ENCODE measurements at places on chromosomes 7 and 10.

DNA sequence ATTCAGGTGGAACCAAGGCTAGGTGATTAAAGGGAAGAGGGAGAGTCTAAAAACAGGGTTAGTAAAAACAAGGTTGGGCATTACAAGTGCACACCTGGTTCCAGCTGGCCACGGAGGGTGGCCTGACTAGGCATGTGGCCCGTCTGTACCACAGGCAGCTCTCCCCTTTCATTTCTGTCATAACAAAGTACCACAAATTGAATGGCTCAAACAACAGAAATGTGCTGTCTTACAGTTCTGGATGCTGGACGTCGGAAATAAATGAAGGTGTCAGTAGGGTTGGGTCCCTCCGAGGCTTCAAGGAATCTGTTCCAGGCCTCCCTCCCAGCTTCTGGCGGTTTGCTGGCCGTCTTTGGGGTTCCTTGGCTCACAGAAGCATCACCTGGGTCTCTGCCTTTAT is 13.4 kb upstream of the WDR86 start:
- no peak for DNase-seq

DNA sequence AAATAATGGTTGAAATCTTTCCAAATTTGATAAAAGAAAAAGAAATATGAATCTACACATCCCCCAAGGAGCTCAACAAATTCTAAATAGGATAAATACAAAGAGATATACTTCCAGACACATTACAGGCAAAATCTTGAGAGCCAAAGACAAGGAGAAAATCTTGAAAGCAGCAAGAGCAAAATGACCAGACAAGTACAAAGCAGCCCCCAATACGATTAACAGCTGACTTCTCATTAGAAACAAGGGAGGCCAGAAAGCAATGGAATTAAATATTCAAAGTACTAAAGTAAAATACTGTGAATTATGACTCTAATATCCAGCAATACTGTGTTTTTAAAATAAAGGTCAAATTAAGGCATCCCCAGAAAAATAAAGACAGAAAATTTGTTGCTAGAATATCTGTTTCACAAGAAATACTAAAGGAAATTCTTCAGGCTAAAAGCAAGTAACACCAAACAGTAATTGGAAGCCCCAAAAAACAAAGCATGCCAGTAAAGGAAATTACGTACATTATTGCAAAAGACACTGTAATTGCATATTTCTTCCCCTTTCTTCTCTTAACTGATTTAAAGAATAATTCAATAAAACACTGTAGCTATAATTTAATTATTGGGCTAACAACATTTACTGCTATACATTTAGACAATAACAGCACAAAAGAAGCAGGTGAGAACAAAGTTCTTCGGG is 36.4 kb downstream of the ZNF438 start:
- DNase-seq: no peak

DNA sequence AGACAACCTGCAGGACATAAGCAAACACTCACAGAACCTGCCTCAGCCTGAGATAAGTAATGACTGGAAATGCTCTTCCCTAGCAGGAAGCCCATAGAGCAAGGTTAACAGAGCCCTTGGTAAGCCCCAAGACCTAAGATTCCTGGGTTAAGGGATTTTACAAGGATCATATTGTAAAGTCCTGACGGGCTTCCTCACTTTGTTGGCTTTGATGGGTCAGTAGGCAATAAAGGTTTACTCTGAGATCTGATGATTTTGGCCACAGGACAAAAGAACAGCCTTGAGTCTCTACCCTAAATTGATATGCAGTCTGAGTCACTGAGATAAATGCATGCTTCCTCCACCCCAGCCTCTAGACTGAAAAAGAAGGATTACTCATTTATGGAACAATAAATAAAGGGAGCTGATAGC is 270.8 kb downstream of the HTR7 start:
- DNase-seq: no peak

DNA sequence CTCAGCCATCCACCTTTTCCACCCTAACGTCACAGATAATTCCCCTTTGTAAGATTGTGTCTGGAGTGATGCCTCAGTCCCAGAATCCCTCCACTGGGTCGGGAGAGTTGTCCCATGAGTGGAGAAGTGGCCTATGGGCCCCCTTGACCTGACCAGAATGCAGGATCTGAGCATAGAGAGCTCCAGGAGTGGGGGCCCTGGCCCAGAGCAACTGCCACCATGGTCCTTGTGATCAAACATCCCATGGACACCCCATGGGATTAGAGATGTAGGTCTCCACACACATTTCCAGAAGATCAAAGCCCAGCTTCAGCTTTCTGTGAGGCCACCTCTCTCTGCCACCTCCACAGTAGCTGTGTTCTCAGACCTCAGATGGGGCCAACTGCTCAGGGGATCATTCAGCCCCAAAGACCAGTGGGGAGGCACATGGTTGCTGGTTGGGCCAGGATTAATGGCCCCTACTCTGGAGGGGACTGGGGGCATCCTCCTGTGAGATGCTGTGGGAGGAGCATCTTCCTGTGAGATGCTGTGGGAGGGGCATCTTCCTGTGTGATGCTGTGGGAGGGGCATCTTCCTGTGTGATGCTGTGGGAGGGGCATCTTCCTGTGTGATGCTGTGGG is 28.5 kb upstream of the DPYSL4 start:
- DNase-seq: no peak

DNA sequence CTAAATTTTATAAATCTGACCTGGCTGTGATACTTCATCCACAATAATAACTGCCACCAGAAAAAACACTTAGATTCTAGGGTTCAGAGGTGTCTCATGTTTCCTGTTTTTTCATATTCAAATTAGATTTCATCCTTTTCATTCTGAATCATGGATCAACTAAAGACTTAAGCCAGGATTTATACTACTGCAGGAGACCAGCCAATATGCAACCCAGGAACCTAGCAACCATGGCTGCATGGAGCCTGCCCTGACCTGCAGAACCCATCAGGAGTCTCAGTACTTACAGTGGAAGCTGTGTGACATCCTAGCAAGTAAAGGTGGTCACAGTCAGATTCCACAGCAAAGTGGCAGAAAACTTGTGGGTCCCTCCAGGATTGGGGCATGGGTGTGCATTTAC is 40.5 kb upstream of the RNF148 start:
- DNase-seq: no peak

GRCh38 chr7:162632-163297 is 29.6 kb upstream of the FAM20C start:
- DNase-seq: no peak

DNA sequence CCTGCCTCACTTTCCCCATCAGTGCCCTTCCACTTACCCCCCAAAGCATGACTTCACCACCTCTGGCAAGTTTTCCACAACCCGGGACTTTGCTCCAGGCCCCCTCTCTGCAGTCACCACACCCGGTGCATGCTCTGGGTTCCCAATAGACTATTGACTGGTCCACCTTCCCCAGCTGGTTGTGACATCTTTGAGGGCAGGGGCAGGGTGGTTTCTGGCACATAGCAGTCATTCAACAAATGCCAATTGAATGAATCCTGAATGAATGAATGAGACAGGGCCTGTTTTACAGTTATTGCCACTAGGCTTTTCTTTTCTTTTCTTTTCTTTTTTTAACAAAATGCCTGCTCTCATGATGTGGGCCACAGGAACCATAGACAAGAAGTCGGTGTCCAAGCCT is 28.8 kb upstream of the DOCK1 start:
- DNase-seq: peak; percentile 37

DNA sequence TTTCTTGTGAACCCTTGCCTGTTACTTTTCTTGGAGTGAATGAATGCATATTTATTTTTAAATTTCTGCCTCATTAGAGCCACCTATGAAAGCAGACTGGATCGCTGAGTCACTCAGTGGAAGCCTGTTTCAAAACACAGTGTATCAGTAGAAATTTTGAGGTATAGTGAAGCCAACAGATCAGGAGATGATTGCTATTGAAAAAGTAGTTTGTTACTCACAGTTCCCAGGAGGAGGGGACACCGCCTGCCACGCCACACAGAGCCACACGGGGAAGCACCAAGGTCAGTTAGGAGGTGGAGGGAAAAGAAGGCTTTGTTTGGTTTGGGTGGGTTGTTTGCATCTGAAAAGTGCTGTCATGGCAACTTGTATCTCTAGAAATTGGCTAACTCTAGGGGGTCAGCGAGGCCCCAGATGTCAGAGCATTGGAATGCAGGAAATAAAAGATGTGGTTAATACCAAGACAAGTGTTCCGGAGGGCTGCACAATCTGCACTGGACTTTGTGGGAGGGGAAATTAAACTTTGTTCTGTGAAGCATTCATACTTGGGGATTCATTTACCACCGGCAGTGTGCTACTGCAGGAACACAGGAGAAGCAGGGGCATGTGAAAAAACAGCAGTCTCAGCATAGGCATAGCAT is 106.4 kb upstream of the SDK1 start:
- no peak for DNase-seq

DNA sequence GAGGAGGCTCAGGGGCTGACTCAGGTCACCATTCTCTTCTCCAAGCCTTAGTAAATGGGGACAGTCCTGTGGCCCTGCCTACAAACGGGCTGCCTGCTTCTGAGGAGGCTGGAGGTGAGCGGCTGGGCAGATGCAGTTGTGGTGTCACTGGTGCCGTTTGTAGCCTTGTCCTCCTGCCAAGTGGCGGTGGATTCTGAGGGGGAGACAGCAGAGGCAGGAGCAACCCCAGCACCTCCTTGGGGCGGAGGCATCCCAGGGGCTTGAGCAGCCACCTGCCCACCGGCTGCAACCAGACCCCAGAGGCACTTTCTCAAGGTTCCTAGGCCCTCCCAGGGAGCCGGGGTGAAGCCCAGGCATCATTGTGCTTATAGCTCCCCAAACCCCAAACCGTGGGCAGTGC is 112.5 kb downstream of the ZMIZ1 start:
- DNase-seq: no peak

- DNase-seq: no peak
Measured at GRCh38 chr7:1176891-1177373, 16.9 kb upstream of the ZFAND2A start.

- DNase-seq: no peak
Measured at GRCh38 chr7:8436965-8437364, 3.6 kb downstream of the NXPH1 start.

- DNase-seq: peak; percentile 85
Measured at GRCh38 chr7:130149281-130150139, 55.7 kb downstream of the TMEM209 start.

DNA sequence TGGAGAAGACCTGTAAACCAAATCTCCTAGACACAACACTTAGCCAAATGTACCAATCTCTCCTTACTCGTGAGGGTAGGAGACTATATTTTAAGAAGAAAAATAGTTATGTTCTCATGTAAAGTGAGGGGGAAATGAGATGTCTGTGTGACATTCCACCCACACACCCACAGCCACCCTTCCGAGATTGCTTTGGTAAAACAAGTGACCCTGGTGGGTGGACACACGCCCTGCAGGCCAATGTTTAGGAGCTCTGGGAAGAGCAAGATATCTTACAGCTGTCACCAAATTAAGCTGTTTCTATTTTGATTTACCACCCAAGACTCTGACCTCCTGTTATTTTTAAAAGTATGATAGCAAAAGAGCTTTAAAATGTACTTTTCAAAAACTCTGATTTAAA is 147.2 kb upstream of the PFKP start:
- no peak for DNase-seq

DNA sequence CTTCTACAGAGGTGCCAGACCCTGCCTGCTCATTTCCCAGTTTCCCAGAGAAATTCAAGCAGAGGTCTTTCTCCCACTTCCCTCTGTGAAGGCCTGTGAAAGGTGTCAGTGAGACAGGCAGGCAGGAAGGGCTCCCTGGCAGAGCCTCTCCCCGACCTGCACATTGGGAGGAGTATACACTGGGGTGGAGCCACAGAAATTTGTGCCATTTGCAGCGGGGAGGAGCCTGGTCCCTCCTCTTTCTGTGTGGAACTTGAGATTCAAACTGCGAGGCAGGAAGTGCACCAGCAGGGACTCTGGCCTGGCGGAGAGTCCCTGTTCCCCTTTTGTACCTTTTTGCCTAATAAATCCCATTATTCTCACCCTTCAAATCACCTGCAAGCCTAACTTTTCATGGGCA is 54.6 kb upstream of the OPN4 start:
- DNase-seq: no peak

DNA sequence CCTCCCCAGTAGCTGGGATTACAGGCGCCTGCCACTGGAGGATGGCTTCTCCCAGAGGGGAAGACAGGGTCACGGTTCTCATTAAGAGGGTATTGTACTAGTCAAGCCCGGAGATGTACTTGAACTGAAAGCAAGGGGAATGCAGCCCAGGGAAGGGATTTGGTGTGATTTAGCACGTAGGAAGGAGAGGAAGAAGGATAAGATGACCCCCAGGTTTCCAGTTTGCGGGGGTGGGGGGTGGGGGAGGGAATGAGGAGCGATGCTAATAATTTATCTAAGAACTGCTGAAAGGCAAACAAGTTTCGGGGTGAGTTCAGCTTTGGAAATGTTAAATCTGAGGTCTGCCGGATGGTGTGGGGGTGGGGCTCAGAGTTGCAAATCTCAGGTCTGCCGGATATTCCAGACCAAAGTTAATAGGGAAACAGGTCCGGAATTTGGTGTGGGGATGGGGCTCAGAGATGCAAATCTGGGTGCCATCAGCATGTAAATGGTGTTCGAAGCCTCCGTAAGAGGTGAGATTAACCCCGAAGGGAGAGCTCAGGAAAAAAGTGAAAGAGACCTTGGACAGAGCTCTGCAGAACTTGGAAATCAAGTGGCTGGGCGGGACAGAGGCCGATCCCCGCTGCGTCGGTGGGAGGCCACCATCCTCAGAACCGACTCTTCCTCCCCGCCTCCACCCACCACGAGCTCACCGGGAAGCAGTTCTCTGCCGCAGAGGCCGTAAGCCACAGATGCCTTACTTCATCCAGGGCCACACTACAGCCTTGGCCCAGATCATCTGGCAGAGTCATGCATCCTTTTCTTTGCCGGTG is 1.6 kb upstream of the SEPHS1 start:
- DNase-seq: no peak

DNA sequence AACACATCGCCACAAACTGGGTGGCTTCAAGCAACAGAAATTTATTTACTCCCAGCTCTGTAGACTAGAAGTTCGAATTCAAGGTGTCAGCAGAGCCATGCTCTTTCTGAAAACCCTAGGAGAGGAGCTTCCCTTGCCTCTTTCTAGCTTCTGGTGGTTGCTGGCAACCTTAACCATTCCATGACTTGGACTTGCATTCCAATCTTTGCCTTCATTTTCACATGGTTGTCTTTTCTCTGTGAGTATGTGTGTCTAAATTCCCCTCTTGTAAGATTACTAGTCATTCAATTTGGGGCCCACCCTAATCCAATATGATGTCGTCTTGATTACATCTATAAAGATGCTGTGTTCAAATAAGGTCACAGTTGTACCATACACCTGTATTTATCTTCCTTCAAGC is 65.9 kb upstream of the PRKG1 start:
- DNase-seq: no peak

- DNase-seq: no peak
Measured at GRCh38 chr7:20839987-20840386, 53.3 kb upstream of the SP8 start.

GRCh38 chr7:64793106-64793755 is 997 bp upstream of the ZNF138 start:
- no peak for DNase-seq

DNA sequence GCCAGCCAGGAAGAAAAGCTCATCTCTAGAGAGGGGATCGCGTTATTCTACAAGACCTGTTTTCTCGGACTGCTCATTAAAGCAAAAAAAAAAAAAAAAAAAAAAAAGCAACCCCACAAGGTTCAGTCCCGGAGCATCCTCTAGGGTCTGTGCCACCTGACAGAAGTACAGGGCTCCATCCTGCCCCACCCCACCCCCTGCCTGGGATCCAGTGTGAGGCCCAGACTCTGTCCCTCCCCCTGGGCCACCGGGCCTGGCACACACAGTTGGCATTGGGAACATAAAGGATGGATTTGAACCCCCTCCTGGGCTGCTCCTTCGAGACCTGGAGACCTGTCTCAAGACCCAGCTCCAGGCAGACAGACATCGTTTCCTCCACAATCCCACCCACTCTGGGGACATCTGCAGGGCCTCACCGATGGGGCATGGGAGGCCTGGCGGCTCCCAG is 688 bp downstream of the ORAI2 start:
- no peak for DNase-seq

Measured in mesenteric fat pad (tissue), 1 donor.